Esophagus squamous epithelium (tissue), 5 donors: ENCODE measurements at places on chromosomes 4 and X.

GRCh38 chrX:123330229-123330942 lies 146.3 kb downstream of the GRIA3 start:
- DNase-seq, result no peak

DNA sequence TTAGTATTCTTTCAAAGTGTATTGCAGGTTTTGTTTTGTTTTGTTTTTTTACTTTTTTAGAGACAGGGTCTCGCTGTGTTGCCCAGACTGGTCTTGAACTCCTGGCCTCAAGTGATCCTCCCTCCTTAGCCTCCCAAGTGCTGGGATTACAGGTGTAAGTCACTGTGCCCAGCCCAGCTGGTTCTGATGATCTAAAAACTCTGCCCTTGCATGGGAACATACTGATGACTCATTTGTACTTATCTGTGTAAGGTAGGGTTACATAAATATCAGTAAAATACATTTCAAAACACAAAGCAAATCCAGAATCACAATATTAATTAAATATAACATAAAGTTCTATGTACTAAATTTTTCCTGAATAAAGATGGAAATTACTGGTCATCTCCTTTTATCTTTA lies 7.4 kb upstream of the SLC9B1 start:
- no peak for DNase-seq

- DNase-seq, result no peak
Measured at GRCh38 chr4:88731381-88731780, 33.8 kb upstream of the NAP1L5 start.

GRCh38 chrX:120768681-120769080 lies 107.0 kb downstream of the CT47B1 start:
- no peak for DNase-seq

DNA sequence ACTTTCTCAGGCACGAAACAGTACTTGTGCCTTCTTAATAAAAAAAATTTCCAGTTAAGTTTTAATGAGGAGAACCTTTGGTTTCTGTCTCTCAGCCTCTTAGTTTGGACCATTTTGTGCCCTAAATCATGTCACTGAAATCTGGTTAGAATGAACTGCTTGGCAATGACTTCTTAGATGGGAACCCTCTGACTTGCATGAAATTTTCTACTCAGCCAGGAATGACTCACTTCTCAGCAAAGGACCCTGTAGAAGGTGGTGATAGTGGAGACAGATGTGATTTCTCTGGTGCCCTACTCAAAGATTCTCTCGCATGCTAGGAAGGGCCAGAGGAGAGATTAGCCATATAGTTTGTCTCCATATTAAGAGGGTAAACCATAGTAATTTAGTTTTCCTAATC lies 50.5 kb downstream of the RASL11B start:
- DNase-seq, result no peak

DNA sequence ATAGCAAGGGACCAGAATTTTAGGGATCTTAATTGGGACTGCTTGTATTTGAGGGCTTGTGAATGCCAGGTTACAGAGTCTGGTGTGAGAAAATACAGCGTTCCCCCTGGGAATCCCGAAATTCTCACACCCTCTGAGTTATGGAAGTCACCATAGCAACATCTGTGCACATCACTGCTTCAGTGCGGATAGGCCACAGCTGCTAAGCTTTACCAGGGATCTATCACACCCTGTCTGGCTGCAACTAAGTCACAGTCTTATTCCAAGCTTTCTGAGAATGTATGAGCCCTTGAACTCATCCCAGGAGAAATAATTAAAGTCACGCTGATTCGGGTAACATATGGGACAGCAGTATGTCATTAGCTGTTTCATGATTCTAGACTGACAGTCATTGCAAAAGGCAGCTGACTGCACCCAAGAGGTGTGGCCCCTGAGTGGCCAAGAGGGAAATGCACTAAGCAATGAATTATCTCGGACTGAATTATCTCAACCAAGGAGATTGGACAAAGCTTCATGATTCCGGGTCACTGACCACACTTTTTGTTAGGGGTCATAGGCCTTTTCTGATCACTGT lies 46.7 kb upstream of the BTC start:
- no peak for DNase-seq

DNA sequence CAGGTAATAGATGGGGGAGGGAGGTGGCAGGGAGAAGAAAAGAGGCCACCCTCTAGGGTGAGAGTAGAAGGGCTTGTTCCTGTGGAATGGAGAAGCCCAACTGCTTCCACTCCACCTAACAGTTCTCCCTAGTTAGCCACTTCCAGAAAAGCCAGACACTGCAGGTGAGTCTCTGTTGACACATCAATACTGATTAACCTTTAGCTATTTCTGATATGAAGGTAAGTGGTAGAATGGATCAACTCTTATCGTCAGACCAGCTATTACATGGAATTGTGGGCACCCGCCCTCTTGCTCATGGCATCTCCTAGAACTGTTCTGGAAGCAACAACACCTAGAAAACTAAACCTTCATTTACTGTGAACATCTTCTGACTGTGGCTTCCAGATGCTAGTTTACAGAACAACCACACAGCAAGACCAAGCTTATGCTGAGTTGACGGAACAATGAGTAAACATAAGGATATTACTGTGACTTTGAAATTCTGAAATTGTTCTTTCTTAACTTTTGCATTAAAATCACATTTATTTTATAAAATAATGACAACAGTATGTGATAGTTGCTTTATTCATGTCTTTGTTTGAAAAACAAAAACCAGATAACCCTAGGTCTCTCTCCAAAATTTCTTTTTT lies 44.7 kb downstream of the ANXA3 start:
- no peak for DNase-seq

DNA sequence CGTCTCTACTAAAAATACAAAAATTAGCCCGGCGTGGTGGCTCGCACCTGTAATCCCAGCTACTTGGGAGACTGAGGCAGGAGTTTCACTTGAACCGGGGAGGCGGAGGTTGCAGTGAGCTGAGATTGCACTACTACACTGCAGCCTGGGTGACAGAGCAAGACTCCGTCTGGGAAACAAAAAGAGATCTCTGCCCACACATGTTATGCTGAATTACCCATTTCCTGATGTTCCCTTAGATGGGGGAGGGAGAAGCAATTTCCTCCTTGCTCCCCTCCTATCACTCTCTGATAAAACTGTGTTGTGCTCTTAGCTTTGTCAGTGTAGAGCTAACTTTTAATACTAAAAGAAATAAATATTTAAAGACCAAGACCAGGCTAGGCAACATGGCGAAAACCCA lies 102.5 kb downstream of the LARP7 start:
- no peak for DNase-seq

GRCh38 chrX:56800801-56801200 lies 71.8 kb downstream of the NBDY start:
- DNase-seq, result no peak

- no peak for DNase-seq
Measured at GRCh38 chrX:70527053-70527452, 82.4 kb downstream of the DLG3 start.

- DNase-seq, result no peak
Measured at GRCh38 chr4:8515316-8516060, 64.7 kb upstream of the GPR78 start.

DNA sequence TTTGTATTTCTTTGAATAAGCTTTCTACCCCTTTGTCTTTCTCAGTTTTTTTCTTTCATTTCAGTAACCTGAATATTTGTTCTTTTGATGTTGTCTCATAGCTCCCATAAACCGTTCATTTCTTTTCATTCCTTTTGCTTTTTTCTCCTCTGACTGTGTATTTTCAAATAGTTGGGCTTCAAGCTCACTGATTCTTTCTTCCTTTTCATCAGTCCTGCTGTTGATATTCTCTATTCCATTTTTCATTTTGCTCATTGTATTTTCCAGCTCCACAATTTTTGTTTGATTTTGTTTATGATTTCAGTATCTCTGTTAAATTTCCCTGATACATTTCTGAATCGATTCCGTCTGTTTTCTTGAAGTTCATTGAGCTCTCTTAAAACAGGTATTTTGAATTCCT lies 129.6 kb upstream of the NUDT6 start:
- DNase-seq, result no peak

DNA sequence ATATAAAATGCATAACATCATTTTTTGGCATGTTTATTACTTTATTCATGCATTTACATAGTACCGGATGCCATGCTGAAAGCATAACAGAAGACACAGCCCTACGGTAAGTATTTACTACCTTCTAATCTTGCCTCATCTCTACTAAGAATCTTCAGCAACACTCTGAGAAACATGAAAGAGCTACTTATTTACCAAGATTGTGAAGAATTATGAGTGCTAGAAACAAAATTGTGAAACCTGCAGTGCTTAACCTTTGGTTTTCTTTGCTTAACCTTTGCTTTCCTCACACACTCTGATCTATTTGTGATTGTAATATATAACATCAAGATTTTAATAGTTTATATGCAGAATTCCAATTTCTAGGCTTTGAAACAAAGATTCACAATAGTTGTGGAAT lies 7.4 kb downstream of the ANTXR2 start:
- DNase-seq, result no peak

DNA sequence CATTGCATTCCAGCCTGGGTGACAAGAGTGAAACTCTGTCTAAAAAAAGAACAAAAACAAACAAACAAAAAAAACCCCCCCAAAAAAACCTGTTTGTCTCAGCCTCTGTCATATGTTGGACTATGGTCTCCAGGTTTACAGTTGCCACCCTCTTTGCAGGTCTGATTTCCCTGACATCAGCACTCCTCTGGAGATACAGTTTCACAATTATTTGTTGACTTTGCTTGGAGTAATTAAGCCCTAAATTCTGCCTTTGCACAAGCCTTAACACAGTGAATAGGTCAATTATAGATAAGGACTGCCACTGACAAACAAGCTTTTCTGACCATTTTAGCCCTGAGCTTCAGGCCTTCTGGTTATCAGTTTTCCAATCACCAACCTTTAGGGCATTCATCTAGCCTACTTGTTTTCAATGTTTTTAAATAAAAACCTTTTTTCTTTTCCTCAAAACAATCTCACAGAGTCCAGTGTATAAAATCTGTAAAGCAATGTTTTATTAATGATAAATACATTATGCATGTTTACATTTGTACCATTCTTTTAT lies 20.4 kb upstream of the MAPK10 start:
- no peak for DNase-seq

GRCh38 chr4:26942871-26943270 lies 82.2 kb downstream of the STIM2 start:
- no peak for DNase-seq
